ENCODE measurements at places on chromosomes 7 and 10.

DNA sequence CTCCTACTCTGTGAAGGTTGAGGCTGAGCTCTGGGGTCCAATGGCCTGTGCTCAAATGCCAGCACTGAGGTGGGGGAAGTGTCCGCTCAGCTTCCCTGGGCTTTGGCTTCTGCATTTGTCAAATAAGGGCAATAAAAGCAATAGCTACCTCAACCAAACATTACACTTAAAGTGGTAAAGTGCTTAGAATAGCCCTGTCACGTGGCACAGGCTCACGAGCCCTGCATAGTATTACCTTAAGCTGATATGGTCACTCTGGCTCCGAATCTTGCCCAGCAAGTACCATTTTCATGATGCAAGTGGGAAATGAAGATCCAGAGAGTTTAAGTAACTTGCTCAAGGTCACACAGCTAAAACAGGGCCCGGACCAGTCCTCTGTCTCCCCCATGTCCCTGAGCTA, 451.1 kb upstream of the ZMIZ1 start:
- no peak for DNase-seq

DNA sequence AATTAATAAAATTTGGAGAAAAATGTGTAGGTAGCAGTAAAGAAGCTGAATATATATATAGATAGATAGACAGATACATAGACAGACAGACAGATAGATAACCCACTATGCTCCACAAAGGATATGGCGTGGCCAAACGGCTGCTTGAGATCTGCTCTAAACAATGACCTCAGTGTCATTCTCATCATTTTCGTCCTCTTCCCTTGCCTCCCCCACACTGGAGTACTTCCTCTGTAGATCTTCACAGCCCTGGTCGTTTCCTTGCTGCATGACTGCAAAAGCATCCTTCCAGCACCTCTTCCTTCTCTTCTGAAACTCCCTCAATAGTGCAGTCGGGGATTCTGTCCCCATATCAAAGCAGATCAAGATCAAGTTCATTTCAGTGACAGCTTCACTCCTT, 35.6 kb upstream of the ATP6V0A4 start:
- DNase-seq, result no peak

DNA sequence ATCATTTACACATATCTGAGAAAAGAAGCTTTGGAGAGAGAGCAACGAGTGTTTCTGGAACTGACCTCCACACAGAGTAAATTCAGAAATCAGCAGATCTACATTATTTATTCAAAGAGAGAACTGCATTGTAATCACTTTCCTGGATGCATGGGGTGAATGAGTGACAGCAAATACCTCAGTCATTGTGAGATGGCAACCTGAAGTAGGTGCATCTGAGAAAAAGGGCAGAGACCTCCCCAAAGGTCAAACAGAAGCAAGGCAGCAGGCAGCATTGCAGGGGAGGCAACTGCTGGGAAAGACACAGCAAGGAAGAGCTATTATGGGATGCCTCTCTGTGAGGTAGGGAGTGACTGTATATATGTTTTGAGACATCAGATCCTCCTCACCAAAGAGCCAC, 26.5 kb upstream of the SMIM30 start:
- DNase-seq, result no peak

- no peak for DNase-seq
Observed at GRCh38 chr7:105250239-105250638, 138.5 kb downstream of the SRPK2 start.

DNA sequence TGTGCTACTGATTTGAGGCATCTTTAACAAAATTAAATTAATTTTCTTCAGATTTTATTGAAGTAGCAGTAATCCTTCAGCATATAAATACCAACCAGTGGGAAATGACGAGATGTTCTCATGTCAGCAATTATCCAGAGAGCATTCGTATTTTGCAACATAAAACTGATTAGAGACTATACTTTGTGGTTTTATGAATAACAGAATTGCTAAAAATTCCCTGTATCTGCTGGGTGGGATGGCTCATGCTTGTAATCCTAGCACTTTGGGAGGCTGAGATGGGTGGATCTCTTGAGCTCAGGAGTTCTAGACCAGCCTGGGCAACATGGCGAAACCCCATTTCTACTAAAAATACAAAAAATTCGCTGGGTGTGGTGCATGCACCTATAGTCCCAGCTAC, 56.9 kb downstream of the ATAD1 start:
- no peak for DNase-seq

Measured in stimulated activated CD8-positive, alpha-beta memory T cell treated with anti-CD3 and anti-CD28 coated beads, Interleukin-7, amount 100 ng/mL, for 4 hours (primary cell).